ENCODE measurements at places on chromosomes 2 and 18.

DNA sequence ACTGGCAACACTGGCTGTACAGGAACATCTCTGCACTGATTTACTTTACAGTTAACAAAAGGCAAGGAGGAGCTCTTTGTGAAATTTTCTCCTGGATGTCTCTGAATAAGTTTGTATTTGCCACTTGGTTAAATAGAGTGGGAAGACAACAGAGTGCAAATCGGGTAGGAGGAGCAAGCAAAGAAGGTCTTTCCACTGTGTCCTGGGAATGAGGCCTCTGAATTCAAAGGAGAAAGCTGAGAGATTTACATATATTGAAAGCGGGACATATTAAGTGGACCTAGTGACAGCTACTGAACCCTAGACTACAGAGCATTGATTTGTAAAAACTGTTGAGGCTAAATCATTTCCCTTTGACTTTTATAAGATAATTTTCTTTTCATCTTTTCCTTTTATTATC is 117.4 kb upstream of the CHRNA1 start:
- DNase-seq: no peak

- no peak for DNase-seq
Observed at GRCh38 chr2:148781544-148781943, 93.5 kb upstream of the KIF5C start.

- DNase-seq: no peak
Observed at GRCh38 chr2:16604236-16604635, 61.4 kb downstream of the CYRIA start.

DNA sequence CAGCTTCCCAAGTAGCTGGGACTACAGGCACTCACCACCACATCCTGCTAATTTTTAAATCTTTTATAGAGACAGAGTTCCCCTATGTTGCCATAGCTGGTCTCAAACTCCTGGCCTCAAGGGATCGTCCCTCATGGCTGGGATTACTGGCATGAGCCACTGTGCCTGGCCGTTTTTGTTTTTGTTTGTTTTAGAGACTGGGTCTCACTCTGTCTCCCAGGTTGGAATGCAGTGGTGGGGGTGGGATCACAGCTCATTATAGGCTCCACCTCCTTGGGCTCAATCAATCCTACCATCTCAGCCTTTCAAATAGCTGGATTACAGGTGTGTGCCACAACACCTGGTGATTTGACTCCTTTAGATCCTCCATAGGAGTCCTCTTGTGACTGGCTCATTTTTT is 19.5 kb upstream of the ZDBF2 start:
- no peak for DNase-seq

- no peak for DNase-seq
Observed at GRCh38 chr2:71801969-71802368, 345.7 kb downstream of the CYP26B1 start.

GRCh38 chr2:124756048-124756447 is 731.0 kb downstream of the CNTNAP5 start:
- DNase-seq: no peak

DNA sequence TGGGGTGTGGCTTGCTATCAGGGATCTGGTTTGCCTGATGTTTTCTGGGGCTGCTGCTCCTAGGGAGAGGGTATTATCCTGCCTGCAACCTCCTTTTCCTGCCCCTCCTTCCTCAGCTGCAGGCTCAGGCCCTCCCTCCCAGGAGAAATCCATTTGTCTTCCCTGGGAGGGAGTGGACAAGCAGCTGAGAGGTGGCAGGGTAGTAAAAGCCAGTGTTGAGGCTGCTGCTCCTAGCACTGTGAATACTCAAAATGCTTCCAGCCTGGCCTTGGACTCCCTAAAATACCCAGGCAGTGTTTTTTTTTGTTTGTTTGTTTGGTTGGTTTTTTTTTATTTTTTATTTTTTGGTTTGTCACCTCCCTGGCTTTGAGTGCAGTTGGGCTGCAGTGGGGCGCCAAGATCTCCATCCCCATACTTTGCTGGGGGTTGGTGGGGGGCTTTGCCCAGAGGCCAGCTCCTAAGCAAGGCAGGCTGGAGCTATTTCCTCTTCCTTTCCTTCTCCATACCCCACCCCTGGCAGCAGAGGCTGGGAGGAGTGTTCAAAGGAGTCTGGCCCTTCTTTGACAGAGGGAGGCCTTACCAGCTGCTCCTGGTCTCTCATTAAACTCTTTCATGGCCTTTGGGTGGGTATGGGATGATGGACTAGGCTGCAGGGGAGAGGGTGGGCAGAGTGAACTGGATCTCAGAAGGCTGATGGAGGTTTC is 13.6 kb downstream of the HOXD3 start:
- DNase-seq: no peak

GRCh38 chr2:3127710-3128109 is 249.9 kb downstream of the EIPR1 start:
- DNase-seq: no peak

- no peak for DNase-seq
Observed at GRCh38 chr18:59414111-59414653, 55.1 kb upstream of the LMAN1 start.

GRCh38 chr2:28693223-28693622 is 58.4 kb upstream of the PPP1CB start:
- DNase-seq: no peak

- DNase-seq: no peak
Observed at GRCh38 chr18:75293591-75293990, 83.0 kb downstream of the TSHZ1 start.

DNA sequence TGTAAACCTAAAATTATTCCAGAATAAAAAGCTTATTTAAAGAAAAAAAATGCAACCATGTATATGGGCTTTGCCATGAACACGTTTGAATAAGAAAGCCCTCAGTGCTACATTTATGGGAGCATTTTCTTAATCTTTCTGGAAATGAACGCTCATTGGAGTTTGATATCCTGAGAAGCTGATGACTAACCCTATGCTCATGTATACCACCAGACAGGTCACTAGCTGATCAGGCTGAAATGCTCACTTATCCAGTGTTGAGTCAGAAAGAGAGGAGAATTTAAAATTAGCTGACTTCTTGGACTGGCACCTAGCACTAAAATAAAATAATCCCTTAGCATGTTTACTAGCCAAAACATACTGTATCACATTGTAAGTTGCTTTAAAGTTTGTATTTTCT is 254.9 kb upstream of the SIX3 start:
- no peak for DNase-seq

- no peak for DNase-seq
Observed at GRCh38 chr2:47173986-47174732, 19.1 kb upstream of the STPG4 start.

- DNase-seq: no peak
Observed at GRCh38 chr18:45642238-45642637, 27.0 kb downstream of the SLC14A2 start.

GRCh38 chr2:143611336-143611735 is 482.1 kb downstream of the ARHGAP15 start:
- no peak for DNase-seq

GRCh38 chr2:112141626-112142007 is 3.4 kb downstream of the FBLN7 start:
- no peak for DNase-seq

DNA sequence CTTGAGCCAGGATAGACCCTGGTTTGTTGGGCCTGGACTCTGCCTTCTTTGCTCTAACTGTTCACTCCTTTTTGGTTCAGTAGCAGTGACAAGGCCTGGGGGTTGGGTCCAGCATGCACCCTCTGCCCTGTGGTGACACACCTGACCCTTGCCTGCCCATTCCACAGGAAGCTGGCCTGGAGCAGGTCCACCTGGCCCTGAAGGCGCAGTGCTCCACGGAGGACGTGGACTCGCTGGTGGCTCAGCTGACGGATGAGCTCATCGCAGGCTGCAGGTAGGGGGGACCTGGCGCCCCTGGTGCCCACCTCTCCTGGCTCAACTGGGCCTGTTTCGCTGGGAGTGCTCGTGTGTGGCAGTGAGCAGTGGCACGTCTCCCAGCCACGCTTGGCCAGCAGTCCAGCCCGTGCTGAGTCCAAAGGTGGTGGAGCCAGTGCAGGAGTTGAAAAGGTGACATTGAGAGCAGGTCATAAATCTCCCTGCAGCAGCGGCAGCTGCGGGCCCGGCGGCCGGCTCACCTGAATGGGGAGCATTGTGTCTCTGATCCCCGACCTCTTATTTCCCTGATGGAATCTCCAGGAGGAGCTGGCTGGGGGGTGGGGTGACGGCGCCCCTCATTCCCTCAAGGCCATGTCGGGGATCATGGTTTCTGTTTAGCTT is 102.6 kb downstream of the DYSF start:
- no peak for DNase-seq

- no peak for DNase-seq
Observed at GRCh38 chr2:194301946-194302345, 1355.1 kb upstream of the SLC39A10 start.

DNA sequence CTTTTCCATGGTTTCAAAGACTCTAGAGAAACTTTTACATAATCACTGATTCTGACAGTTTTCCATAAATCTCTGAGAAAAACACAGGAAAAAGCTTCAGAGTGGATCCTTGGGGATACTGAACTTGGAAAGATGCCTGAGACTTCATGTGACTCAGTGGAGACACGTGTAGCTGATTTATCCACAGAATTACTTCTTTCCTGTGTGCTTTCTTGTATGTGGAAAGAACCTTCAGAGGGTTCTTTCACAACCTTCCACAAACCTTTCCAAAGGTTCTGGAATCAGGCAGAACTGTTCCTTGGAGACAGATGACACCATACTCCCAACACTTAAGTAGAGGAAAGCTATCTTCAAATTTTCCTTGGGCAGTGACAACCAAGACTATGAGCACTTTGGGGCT is 207.2 kb downstream of the RND3 start:
- DNase-seq: peak; percentile 98

- no peak for DNase-seq
Observed at GRCh38 chr2:70936165-70936978, 672 bp downstream of the ATP6V1B1 start.

- no peak for DNase-seq
Observed at GRCh38 chr2:11661891-11662435, 8.0 kb downstream of the NTSR2 start.

DNA sequence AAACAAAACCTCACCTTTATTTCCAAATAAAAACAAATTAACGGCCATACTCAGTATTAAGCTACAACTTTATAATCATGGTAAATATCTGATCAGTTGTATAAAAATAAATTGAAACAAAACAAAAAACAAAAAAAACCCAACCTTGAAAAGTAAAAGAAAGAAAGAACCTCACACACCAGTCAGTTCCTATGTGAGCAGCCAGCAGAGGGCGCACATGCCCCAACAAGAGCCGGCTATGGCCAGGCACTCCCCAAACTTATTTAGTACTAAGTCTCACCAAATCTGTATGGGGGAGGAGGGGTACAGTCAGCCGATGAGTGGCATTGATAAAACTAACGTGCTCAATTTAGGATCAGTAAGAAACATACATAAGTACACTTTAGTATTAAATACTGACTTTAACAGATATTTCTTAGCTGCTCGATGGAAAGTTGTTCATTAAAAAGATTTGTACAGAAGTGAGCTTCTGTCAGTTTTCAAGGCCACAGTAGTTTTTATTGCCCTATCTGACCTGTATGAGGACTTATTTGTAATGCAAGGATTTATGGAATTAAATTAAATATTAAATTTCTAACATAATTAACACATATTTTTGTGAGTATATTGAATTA is 172.6 kb downstream of the TCF4 start:
- no peak for DNase-seq

All from forelimb muscle (tissue), 1 donor.